ENCODE measurements at places on chromosomes 12 and 14.

DNA sequence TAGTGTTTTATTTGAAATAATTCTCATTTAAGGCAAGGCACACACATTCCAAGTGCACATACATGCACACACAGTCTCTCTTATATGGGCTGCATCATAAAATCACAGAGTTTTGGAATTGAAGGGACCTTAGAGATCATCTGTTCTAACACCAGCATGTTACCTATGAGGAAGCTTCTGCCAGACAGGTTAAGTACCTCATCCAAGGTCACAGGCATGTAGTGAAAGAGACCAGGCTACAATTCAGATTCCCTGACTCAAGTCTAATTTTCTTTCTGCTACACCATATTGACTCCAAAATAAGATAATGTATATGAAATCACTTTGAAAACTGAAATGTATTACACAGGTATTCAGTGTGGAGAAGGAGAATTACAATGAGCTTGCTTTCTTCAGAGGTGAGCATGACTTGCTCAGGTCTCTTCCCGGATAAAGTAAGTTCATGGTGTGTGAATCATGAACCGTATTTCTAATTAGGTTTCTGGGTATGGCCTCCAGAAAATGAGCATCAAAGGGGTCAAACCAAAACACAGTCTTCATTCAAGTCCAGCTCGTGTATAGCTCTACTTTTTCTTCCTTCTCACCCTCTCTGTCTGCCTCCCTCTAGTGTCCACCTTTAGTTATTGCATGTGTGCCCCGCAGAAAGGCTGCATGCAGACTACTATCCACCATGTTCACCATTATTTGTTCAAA is 411.9 kb downstream of the FUT8 start:
- DNase-seq, result peak; percentile 37

DNA sequence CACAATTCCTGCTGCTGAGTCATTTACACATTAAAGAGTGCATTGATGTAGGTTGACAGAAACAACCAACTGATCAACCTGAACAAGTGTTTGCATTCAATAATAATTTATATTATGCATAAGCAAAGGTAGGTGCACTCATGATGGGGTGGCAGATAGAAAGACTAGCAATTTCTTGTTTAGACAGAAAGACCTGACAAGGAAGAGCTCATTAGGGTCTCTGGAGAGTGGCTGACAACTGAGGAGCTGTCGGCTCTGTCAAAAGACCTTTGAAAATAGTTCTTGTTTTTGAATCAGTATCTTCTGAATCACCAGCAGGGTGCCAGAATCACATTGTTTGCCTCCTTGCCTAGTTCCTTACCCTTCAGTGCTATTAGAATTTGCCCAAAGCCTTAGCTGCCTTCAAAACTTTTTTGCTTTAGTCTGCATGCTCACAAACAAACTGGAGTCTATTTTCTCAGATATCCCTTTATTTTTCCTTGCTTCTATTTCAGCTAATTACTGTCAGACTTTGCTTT is 234.7 kb downstream of the BTG1 start:
- no peak for DNase-seq

DNA sequence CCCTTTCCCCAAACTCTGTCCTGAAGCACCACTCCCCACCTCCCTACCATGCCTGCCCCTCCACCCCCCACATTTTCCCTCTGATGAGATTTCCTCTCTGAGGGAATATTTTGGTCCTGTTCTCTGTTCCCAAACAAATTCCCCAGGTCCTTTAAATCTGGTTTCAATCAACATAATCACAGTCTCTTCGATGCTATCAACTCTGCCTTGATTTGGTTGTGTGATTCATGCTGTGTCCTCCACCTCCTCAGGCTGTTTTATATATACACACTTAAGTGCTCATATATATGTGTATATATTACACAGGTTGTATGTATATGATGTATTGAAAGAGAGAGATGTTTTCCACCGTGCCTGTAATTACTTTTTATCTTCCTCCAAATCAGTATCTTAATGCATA is 36.0 kb downstream of the NTF3 start:
- no peak for DNase-seq

DNA sequence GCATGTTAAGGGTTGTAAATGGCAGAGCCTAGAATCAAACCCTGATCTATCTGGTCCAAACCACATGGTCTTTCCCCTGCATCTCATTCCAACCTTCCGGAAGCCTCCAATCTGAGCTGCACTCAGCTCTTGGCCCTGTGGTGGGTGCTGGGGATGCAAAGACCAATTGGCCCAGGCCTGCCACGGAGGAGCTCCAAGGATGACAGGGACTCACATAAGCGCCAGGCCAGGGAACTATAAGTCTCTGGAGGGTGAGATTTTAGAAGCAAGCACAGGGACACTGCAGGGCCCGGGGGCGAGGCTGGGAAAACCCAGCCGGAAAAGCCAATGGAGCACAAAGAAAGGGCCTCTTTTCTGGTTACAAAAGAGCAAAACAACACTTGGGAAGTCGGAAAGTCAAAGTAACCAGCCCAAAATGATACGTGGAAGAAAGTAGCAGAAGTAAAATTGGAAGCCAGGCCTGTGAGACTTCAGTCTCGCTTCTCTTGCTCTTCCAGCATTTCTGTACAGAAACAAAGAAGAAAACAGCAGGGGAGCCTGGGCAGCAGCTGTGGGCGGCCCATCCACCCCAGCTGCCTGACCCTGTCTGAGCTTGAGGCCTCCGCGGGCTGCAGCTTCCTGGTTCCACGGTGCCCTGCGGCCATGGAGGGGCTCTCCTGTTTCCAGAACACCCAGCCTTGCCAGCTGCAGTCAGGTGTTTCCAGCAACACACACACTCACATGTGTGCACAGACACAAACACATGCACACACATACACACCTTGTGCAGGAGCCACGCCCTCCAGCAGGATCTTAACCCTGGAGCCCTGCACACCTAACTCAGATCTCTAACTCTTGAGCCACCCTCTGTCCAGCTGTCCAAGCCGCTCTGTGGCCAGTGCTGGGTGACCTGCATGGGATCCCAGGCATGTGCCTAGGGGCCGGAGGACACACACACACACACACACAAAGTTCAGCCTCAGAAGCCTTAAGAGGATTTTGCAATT is 178.2 kb downstream of the BCL11B start:
- DNase-seq, result no peak

GRCh38 chr14:20489093-20489994 is 16.0 kb upstream of the RNASE10 start:
- DNase-seq, result no peak

All from liver (tissue), 10 donors.